Stomach (tissue), 19 donors: ENCODE measurements at places on chromosomes 3 and 15. TPM values are rescaled to one million over a fixed set of nuclear protein-coding genes. Genes with fewer than 3 reads are reported as not detected.
A peak's percentile ranks its signal among the peaks of the same experiment; 100 is the strongest.

HHLA2 gene
- total RNA-seq: 0.87 TPM

ACKR2 gene
- total RNA-seq: 0.72 TPM

MPI gene
- total RNA-seq: 26.1 TPM

CD47 gene
- 135 TPM for total RNA-seq

SPINK8 gene
- total RNA-seq: not detected

UBE3A gene
- total RNA-seq: 61.1 TPM

MEIS2 gene
- 60.4 TPM for total RNA-seq

OXTR gene
- total RNA-seq: not detected

GRCh38 chr3:53828581-53828980 is 17.6 kb downstream of the CHDH start:
- H3K36me3 ChIP-seq: peaks cover 10% of the 10 kb centered on the region
- H3K4me3 ChIP-seq: no peak overlapping the region
- H3K27me3 ChIP-seq: no peaks in the 10 kb centered on the region
- H3K4me1 ChIP-seq: no peaks in the 10 kb centered on the region
- H3K27ac ChIP-seq: no peak overlapping the region

DNA sequence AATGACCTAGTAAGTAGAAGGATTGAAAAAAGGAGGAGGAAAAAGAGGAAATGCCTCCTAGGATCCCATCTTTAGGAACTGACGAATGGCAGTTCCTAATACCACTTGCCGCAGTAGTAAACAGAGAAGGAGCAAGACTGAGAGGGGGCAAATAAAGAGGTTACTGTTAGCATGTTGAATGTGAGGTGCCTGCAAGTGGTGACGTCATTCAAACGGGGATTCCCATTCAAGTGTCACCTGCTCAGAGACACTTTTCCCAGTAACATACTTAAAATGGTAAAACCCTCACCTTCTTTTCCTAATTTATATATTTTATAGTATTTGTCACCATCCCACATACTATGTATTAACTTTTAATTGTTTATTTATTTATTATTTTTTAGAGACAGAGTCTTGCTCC is 178.9 kb downstream of the IL5RA start:
- no peaks in the 10 kb centered on the region for H3K36me3 ChIP-seq
- DNase-seq: no peak
- no peaks in the 10 kb centered on the region for H3K27me3 ChIP-seq
- no peak overlapping the region for H3K4me3 ChIP-seq
- no peaks in the 10 kb centered on the region for H3K4me1 ChIP-seq
- no peak overlapping the region for H3K27ac ChIP-seq

- peak overlapping the region; percentile 98 for H3K27ac ChIP-seq
- no peak for DNase-seq
- peaks cover 46% of the 10 kb centered on the region for H3K4me1 ChIP-seq
- H3K27me3 ChIP-seq: no peaks in the 10 kb centered on the region
These were observed 1.1 kb downstream of the GORASP1 start for GRCh38 chr3:39106281-39106811.

DNA sequence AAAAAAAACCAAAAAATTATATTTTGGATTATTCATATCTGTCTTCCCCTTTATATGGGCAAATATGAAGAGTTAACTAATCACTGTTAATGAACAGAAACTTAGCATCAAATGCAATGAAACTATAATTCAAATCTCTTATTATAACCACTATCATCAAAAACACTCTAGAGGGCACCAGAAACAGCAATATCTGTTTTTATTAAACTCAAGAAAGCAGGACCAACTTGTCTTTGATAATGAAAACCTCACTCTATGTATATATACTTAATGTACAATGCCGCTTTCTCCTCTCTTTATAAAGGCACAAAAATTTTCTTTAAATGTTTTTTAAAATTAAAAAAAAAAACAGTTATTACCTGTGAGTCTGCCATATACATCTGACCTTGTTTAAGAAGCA is 92.7 kb downstream of the UACA start:
- H3K27ac ChIP-seq: no peak overlapping the region
- H3K27me3 ChIP-seq: no peaks in the 10 kb centered on the region
- no peak overlapping the region for H3K4me3 ChIP-seq
- H3K36me3 ChIP-seq: peaks cover 46% of the 10 kb centered on the region

DNA sequence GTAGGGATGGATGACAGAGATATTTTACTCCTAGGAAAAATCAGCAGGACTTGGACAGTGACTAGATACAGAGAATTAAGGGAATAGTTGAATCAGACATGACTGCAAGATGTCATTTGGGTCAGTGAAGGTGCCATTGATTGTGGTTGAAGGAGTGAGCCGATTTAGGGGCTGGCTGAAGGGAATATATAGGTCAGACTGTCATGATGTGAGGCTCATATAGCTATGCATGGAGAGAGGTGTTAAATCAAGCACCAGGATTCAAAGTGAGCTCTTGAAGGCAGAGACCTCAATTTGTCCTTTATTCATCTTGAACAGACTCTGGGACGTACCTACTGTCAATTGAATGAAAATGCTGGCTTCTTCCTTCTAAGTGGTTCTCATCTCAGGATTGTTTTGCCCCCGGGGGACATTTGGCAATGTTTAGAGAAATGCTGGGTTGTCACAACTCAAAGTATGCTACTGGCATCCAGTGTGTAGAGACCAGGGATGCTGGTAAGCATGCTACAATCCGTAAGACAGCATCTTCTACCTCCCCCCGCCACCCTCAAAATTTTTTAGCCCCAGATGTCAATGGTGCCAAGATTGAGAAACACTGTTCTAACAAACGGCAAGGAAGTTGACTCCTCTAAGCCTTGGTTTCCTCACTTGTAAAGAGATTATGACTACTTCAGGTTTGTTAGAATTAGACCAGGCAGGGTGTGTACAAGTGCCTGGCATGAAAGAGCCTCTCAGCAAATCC is 7.8 kb downstream of the ATP2C1 start:
- no peaks in the 10 kb centered on the region for H3K36me3 ChIP-seq
- no peak overlapping the region for H3K4me3 ChIP-seq
- DNase-seq: no peak
- H3K27ac ChIP-seq: no peak overlapping the region
- peaks cover 63% of the 10 kb centered on the region for H3K4me1 ChIP-seq
- no peaks in the 10 kb centered on the region for H3K27me3 ChIP-seq

DNA sequence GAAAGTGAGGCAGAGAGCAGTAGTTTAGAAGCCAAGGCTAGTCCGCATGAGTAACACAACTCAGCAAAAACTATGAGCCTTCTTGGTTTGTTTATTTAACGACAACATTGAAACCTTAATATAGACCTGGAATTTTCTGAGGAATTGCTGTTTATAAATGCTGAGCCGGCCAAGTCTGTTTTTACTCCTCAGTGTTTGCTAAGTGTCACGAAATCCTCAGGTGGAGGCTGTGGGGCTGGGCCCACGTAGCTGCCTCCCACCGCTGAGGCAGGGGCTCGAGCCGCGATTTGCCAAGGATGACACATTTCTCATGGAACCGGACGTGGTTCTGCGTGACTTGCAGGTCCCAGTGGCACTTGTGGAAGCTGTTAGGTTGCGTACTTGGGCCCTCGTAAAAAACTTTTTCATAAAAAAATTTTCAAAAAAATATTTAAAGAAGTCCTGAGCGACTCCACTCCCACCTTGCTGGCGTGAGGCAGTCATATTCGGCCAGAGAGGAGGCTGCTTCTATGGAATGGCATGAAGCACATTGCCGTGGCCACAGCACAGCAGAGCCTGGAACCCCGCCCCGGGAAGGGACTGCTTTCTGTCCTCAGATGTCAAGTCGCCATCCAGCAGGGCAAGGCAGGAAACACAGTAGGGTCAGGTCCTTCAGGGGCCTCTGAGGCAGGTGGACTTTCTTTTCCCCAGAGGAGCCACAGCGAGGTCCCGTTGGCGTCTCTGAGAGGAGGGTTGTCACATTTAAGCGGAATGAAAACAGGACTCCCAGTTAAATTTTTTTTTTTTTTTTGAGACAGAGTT is 64.8 kb upstream of the PCSK6 start:
- H3K27ac ChIP-seq: peak overlapping the region; percentile 33
- H3K27me3 ChIP-seq: no peaks in the 10 kb centered on the region
- peak; percentile 21 for DNase-seq
- no peaks in the 10 kb centered on the region for H3K4me1 ChIP-seq

- H3K27me3 ChIP-seq: no peaks in the 10 kb centered on the region
- peak overlapping the region; percentile 55 for H3K4me3 ChIP-seq
- DNase-seq: no peak
- H3K36me3 ChIP-seq: no peaks in the 10 kb centered on the region
- peak overlapping the region; percentile 99 for H3K27ac ChIP-seq
- H3K4me1 ChIP-seq: peaks cover 68% of the 10 kb centered on the region
These were observed 4.8 kb downstream of the CHD2 start for GRCh38 chr15:92904722-92905571.

GRCh38 chr15:48409623-48410022 is 78.4 kb downstream of the DUT start:
- no peak for DNase-seq
- H3K27me3 ChIP-seq: no peaks in the 10 kb centered on the region
- peaks cover 30% of the 10 kb centered on the region for H3K36me3 ChIP-seq
- no peak overlapping the region for H3K27ac ChIP-seq
- H3K4me3 ChIP-seq: no peak overlapping the region
- no peaks in the 10 kb centered on the region for H3K4me1 ChIP-seq

DNA sequence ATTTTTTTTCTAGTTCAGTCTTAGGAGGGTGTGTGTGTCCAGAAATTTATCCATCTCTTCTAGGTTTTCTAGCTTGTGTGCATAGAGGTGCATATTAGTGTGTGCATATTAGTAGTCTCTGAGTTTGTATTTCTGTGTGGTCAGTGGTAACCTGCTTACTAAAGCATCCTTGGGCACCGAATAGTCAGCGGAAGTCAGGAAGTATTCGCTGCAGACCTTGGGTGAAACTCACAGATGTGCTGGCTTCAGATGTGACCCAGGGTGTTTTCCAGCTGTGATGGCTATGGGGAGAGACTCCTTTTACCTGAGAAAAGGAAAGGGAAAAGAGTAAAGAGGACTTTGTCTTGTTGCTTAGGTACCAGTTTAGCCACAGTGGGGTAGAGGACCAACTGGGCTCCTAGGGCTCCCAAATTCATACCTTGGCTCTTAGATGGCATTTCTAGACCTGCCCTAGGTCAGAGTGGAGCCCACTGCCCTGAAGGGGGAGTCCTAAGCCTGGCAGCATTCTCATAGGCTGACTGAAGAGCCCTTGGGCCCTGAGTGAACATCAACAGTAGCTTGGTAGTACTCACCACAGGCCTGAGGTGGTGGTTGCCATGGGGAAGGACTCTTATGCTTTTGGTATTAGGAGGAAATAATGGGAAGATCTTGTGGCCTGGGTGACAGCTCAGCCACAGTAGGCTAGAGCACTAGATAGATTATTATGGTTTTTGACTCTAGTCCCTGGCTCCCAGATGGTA is 286.0 kb upstream of the ZPLD1 start:
- no peak overlapping the region for H3K27ac ChIP-seq
- no peaks in the 10 kb centered on the region for H3K4me1 ChIP-seq
- H3K36me3 ChIP-seq: no peaks in the 10 kb centered on the region
- no peak overlapping the region for H3K4me3 ChIP-seq
- no peak for DNase-seq

DNA sequence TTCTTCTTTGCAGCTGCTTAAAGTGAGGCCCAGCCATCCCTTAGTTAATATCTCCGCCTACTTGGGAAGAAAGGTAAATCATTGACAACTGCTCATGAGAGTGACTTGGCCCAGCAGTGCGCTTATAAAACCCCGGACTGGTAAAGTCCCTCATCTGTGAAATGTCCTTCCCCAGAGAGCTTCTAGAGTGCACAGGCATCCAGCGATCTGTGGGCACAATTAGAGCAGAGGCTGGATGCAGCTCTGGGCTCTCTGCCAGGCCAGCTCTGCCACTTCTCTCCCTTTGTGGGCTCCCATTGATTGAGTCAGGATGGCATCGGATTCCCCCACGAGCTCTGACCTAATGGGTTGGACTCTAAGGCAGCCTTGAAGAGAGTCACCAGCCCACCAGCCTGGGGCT is 219.0 kb upstream of the LINGO1 start:
- no peaks in the 10 kb centered on the region for H3K4me1 ChIP-seq
- H3K27ac ChIP-seq: no peak overlapping the region
- no peak overlapping the region for H3K4me3 ChIP-seq
- peak; percentile 55 for DNase-seq
- H3K36me3 ChIP-seq: no peaks in the 10 kb centered on the region

GRCh38 chr15:99099661-99100060 is 5.2 kb upstream of the SYNM start:
- peaks cover 30% of the 10 kb centered on the region for H3K27me3 ChIP-seq
- no peaks in the 10 kb centered on the region for H3K36me3 ChIP-seq
- H3K4me1 ChIP-seq: peaks cover 11% of the 10 kb centered on the region
- no peak overlapping the region for H3K27ac ChIP-seq

- no peak for DNase-seq
- H3K36me3 ChIP-seq: no peaks in the 10 kb centered on the region
- peaks cover 11% of the 10 kb centered on the region for H3K4me1 ChIP-seq
These were observed 15.4 kb upstream of the ISLR start for GRCh38 chr15:74157868-74158827.

GRCh38 chr15:99731336-99732123 is 1.7 kb downstream of the LYSMD4 start:
- peak overlapping the region; percentile 90 for H3K27ac ChIP-seq
- H3K27me3 ChIP-seq: no peaks in the 10 kb centered on the region
- no peaks in the 10 kb centered on the region for H3K36me3 ChIP-seq
- peak overlapping the region; percentile 90 for H3K4me3 ChIP-seq

DNA sequence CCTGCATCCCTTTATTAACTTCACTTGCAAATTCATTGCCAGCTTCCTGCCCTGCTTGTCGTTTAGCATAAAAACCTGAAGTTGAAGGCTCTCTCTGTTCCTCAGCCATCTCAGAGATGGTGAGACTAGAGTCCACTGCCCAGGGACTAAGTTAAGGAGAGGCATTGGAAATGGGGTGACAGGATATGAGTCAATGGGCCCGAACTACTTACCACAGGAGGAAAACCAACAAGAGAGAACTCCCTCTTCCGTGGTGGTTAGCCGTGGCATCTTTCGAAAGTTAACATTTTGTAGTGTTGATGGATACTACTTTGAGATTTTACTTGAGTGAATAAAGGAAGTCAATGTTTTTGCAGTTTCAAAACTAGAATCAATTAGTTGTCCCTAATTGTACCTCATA is 65.3 kb downstream of the LRTM1 start:
- H3K36me3 ChIP-seq: no peaks in the 10 kb centered on the region
- no peaks in the 10 kb centered on the region for H3K4me1 ChIP-seq
- H3K4me3 ChIP-seq: no peak overlapping the region

GRCh38 chr3:50302095-50303012 is 1.0 kb downstream of the HYAL1 start:
- H3K4me1 ChIP-seq: peaks cover 37% of the 10 kb centered on the region
- peak overlapping the region; percentile 36 for H3K4me3 ChIP-seq
- H3K36me3 ChIP-seq: peaks cover 2% of the 10 kb centered on the region
- no peak for DNase-seq
- no peaks in the 10 kb centered on the region for H3K27me3 ChIP-seq

- no peak overlapping the region for H3K4me3 ChIP-seq
- no peak overlapping the region for H3K27ac ChIP-seq
- H3K4me1 ChIP-seq: no peaks in the 10 kb centered on the region
- DNase-seq: peak; percentile 2
These were observed 605.4 kb downstream of the FGF12 start for GRCh38 chr3:192121923-192122322.

- H3K4me1 ChIP-seq: peaks cover 27% of the 10 kb centered on the region
- H3K4me3 ChIP-seq: no peak overlapping the region
- DNase-seq: no peak
- H3K27me3 ChIP-seq: no peaks in the 10 kb centered on the region
These were observed 27.8 kb upstream of the AP4E1 start for GRCh38 chr15:50880651-50881114.
